ENCODE measurements at places on chromosomes 2 and 18.

DNA sequence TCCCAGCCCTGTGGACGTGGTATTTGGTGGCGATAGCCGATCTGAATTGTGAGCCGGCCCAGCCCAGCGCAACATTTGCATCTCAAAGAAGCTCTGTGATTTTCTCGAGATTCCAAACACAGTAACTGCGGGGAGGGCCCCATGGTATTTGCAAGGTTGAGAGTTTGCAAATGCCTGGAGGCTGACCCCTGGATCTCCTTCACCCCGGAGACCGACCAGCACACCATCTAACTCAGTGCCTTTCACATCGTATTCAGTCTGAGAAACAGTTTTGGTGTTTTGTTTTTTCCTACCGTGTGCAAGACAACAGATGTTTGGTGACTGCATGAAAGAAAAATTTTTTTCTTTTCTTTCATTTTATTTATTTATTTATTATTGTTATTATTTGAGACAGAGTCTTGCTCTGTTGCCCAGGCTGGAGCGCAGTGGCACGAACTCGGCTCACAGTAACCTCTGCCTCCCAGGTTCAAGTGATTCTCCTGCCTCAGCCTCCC is 40.3 kb downstream of the MYCN start:
- DNase-seq, result no peak

DNA sequence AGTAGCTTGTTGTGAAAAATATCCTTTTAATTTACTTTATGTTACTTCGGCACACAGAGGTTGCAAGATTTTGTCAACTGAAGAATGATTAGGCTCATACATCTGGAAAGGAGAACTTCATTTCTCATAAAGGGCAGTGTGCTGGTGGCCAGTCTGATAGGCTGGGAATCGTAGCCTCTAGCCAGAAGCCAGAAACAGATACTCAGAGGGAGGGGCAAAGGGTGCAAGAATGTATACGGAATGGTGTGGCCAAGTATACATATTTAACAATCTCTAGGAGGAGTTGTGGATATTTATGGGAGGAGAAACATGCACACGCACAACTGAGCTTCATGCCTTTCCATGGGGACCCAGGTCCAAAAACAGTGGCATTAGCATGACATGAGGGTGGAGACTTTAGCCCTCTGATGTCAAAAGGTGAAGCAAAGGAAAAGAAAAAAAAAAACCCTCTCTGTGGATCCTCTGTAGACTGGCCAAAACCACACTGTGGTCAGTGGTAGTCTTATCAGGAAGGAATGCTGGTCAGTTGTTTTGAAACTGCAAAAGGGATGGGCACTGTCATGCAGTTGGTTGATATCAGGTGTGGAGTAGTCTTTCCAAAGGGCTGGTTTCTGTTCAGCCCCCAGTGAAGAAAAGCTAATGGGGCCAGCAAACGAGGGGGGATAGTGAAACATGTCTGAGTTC is 34.9 kb upstream of the APCDD1 start:
- no peak for DNase-seq

DNA sequence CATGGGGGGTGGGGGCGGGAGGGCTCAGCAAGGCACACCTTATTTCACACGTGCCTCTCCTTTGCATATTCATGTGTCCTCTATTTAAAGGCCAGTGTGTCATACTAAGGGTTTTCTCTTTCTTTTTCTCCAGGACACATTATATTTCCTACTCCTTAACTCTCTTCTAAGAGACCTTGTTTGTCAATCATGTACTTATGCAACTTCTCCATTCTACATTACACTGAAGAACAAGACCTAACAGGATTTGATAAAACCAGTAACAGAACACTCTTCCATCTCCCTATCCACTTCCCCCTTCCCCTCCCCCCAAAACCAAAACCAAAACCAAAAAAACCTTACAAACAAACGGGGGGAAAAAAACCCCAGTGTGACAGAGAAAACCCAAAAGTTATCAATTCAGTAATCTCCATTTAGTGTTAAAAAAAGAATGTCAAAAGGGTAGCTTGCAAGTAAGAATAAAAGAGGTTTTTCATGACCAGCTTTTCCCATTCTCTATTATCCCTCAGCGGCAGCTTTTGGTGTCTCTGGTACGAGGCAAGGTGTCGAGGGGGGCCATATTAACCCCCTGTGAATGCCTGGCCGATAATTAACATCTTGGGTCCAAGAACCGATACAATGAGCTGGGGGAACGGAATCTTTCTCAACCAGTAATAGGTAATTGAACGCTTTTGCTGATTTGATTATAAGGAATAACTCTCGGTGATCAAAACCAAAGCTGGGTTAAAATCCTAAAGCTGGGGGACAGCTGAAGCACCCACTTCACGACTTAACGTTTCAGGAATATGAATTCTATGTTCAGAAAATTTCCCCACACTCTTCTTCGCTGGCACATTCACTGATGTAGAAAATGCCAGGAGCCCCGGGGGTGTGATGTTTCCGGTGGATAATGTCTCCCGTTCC is 191.0 kb upstream of the TCF4 start:
- no peak for DNase-seq

- no peak for DNase-seq
Measured at GRCh38 chr2:69943843-69944525, 17.4 kb downstream of the ASPRV1 start.

- DNase-seq, result no peak
Measured at GRCh38 chr2:17482651-17483050, 35.6 kb downstream of the RAD51AP2 start.

- no peak for DNase-seq
Measured at GRCh38 chr18:6342990-6343389, 71.7 kb downstream of the L3MBTL4 start.

DNA sequence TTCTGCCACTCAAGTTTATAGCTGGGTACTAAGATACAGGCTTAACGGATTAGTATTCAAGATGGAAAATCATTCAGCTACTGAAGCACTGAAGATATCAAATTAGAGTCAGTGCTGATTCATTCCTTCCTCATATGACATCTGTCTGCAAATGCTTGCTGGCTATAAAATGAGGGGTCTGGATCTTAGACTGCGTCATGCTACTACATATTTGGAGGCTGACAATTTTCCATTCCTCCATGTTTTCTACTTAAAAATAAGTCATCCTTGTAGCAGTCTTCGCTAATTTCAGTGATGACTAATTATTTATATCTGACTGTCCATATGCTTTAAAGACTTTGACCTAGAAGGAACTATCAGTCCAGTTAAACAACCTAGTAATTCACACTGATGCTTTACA is 233.4 kb downstream of the RIT2 start:
- no peak for DNase-seq

GRCh38 chr2:122323927-122324326 is 568.5 kb downstream of the TSN start:
- DNase-seq, result no peak

DNA sequence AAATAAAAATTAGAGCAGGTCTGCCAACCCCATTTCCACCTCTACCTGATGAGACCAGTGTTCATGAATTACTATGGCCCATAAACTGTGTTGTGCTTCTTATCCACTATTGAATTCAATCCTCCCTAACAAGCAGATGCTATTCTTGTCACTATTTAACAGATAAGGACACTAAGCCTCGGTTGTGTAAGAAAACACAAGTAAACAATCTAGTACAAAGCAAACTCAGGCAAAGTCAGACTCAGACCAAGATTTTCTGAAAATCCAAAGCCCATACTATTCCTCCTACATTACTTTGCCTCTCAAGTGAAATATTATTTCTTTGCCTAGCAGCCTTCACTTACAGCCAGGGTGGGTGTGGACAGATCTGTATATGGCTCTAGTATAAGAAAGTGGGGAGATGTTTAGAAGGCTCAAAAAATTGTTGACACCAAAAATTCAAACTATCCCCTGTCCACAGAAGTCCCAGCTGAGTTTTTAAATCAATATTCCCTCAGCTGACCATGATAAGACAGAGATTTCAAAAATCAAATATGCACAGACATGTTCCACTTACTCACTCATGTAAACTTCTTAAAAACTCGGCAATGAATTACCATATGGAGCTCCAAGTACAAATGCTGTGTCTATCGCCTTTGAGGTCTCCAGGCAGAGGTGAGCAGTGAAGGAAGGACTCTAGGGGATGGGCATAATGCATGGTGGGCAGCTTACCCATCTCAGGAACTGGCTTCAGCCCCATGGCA is 16.0 kb upstream of the TTR start:
- DNase-seq, result no peak

Data from stimulated activated CD4-positive, alpha-beta T cell treated with anti-CD3 and anti-CD28 coated beads, Interleukin-4, amount 100 ng/mL, for 1 hour (primary cell).